Fibroblast of skin of scalp (primary cell): ENCODE measurements at places on chromosomes 12 and 14.

DNA sequence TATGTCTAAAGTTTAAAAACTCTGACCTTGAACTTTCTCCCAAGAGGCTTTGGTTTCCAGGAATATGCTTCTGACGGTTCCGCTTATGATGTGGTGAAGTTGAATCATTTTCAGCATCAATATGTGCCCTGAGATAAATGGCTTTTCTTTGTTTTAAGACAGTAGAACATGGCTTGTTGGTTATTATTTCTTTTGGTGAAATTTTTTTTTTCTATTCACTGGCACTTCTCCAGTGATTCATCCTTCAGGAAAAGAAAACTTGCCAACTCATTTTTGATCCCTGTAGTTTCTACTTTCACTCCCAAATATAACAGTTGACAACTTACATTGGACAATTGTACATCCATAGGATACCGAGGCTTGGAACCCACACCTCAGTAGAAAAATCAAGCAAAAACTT is 1301.2 kb upstream of the FLRT2 start:
- DNase-seq = no peak

GRCh38 chr12:32489070-32489469 is 89.7 kb downstream of the FGD4 start:
- DNase-seq = no peak

DNA sequence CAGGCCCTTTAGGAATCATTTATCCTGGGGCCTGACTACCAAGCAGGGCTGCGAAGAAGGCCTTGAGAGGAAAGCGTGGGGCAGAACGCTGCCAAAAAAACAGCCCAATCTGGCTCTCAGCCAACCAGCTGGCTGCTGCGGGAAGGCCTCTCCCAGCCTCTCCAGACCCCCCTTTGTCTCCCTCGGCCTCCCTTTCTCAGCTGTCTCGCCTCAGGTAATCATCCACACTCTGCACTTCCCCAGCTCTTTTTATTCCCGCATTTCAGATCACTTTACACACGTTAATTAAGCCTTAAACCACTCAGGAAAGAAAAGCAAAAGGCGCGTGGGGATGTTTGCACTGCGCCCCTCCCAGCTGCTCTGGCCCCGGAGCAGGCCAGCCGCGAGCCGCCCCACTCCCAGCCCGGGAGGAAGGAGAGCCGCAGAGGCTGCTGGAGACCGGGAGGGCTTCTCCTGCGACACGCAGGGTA is 208.2 kb upstream of the FOXN3 start:
- no peak for DNase-seq

DNA sequence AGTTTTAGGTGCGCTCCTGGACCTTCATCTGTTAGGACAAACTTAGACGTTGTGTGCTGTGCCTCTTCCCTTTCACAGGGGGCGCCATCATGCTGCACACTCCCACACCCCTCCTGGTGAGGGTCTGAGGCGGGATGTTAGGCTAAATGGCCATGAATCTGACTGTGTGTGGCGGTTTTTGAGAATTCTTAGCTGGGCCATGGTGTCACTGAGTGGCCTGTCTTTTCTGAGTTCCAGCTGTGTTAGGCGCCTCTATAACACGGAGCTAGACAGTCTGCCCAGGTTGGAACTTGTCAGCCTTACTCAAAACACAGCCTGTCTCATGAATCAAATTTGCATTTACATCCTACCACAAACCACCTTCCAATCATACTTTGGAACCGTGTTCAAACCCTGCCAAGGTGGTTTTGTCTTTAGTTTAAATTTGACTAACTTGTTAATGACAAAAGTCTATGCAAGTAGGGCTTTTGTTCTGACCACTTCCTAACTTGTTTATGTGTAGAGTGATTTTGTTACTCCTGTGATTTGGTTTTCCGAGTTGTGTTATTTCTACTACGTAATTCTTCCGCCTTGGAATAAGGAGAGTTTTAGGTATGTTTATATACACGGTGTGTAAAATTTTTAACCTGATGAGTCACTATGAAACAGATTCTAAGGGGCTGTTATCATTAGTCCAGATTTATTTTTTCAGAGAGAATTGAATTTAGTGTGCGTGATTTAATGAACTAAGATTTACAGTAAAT is 19.6 kb downstream of the ACVR1B start:
- DNase-seq = peak; percentile 21

GRCh38 chr12:64650762-64651161 is 40.5 kb downstream of the RASSF3 start:
- DNase-seq = no peak

GRCh38 chr12:80293759-80294158 is 150.3 kb upstream of the PTPRQ start:
- no peak for DNase-seq

DNA sequence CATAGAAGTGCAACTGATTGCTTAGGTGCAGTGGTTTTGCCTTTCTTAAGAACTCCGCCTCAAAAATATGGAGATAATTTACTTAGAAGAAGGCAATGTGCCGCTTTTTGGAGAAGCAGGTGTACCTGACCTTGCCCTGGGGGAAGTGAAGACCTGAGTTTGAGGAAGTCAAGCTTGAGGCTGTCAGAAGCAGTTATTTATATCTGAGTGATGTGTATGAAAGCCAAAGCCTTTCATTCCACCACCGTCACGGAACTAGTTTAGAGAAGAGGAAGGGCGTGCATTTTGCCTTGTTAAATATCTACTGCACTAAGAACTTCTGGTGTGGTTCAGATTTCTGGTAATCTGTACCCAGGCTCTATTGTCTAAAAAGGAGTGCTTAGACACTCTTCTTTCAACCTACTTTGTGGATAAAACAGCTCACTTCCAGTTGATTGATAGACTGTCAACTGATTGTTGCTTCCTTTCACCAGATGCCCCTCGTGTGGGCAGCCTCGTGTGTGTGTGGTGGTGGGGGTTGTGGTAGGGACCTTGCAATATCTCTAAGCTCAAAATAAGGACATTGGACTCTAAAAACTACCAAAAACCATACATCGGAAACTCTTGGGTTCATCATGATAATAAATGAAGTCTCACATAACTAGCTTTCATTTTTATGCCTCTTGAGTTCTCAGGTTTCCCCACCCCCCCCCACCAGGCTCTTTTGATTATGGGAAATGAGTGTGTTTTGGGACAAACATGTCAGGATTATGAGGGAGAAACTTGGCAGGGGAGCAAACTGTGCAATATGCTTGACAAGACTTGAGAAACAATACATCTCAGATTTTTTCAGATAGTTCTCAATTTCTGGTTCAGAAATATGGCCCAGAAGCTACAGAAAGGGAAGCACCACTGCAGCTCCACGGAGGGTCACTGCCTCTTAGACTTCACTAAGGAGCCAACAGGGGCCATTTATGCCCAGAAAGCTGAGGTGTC is 78.6 kb downstream of the ARF6 start:
- no peak for DNase-seq

DNA sequence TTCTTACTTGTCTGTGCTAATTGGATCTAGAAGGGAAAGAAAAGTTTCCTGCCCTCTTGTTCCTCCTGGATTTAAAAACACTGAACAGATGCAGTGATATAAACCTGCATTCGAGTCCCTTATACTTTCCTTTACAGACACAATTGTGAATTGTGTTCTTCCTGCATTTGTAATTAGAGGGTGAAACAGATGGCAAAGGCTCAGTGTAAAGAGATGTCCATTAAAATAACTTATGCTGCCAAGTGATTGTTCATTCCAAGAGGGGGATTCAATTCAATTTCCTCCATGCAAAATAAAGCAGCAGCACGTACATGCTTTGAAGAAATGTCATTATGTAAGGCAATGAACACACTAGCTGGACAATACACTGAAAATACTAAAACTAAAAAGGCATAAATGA is 248.3 kb upstream of the LRIG3 start:
- no peak for DNase-seq

- no peak for DNase-seq
Observed at GRCh38 chr12:104060791-104061190, 3.5 kb upstream of the HCFC2 start.
